ENCODE measurements at places on chromosomes 11 and 22.
A peak's percentile ranks its signal among the peaks of the same experiment; 100 is the strongest.

GRCh38 chr11:6608011-6608410, 4.0 kb downstream of the TAF10 start:
- DNase-seq = no peak

GRCh38 chr11:107566569-107566968, 1.0 kb upstream of the ALKBH8 start:
- DNase-seq = no peak

- DNase-seq = no peak
These were observed 63.4 kb downstream of the LRP5 start for GRCh38 chr11:68375766-68376165.

- DNase-seq = no peak
These were observed 1.5 kb downstream of the TPBGL start for GRCh38 chr11:75241906-75242644.

DNA sequence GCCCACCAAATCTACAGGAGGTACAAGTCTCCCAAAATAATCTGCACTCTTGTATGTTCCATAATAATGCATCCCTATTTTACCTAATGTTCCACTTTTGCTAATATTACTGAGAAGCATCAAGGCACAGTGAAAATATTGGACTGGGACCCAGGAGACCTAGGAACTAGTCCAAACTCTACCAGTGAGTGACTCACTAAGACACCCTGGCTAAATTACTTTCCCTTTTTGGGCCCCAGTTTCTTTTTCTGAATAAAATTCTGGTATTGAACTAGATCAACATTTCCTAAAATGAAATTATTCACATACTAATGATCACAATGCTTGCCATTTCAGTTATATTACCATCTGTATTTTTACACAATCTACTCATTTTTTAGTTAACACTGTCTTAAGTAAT, 19.6 kb downstream of the THAP12 start:
- DNase-seq = no peak

GRCh38 chr22:31609716-31610115, 52.3 kb downstream of the PISD start:
- no peak for DNase-seq

GRCh38 chr11:66784575-66784974, 55.6 kb upstream of the SPTBN2 start:
- no peak for DNase-seq

- no peak for DNase-seq
These were observed 33.1 kb downstream of the TNRC6B start for GRCh38 chr22:40210818-40211217.

- no peak for DNase-seq
These were observed 72.3 kb upstream of the CRYBB3 start for GRCh38 chr22:25127318-25127717.

DNA sequence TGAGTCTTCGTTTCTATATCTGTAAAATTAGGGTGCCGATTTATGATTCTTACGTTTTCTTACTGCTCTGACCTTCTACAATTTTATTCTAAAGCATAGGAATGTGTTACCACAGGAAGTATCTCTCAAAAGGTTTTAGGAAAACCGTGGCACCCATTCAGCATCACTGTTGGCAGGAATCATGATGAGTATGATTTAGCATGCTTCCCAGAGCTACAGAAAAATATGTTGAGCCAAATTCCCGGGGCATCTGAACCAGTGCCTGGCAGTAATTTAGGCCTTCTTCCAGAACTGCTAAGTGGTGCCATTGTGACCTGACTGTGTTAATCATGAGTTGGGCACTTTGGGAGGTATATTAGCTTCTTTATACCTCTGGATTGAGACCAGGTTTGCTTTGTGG, 605.0 kb upstream of the RAG2 start:
- DNase-seq = no peak

- DNase-seq = no peak
These were observed 284.1 kb downstream of the TBC1D22A start for GRCh38 chr22:47046411-47047065.

- no peak for DNase-seq
These were observed 47.9 kb downstream of the PACSIN2 start for GRCh38 chr22:42967005-42967404.

GRCh38 chr11:66311470-66311964, 5.3 kb downstream of the CD248 start:
- no peak for DNase-seq

DNA sequence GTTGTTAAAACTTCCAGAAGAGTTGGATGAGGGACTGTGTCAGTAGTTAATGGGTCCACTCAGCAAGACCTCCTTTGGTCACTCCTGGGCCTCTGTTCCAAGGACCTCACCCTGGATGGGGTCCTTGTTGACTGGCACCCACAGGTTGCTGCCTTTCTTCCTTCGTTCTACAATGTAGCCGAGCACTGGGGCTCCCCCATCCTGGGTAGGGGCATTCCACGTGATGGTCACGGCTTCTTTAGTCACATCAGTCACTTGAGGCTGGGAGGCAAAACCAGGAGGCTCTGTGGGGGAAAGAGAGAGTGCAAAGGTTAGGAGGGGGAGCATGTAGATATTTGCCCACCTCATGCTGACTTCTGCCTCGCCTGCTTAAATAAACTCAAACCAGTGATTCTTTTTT, 12.0 kb downstream of the TMEM86A start:
- no peak for DNase-seq

DNA sequence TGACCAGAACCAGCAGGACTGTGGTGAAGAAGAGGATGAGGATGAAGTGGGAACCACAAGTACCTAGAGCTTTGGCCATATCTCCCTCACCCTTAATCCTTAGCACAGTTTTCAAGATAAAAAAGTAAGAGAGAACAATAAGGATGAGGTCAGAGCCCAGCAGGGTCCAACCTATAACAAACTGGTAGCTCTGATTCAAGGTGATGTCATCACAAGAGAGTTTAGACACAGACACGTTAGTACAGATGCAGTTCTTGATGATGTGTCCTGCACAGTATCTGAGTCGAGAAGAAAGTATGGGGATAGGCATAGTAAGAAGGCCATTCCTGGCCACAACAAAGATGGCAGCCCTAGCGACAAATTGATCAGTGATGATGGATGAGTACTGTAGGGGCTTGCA, 586 bp downstream of the OR56A5 start:
- DNase-seq = no peak

DNA sequence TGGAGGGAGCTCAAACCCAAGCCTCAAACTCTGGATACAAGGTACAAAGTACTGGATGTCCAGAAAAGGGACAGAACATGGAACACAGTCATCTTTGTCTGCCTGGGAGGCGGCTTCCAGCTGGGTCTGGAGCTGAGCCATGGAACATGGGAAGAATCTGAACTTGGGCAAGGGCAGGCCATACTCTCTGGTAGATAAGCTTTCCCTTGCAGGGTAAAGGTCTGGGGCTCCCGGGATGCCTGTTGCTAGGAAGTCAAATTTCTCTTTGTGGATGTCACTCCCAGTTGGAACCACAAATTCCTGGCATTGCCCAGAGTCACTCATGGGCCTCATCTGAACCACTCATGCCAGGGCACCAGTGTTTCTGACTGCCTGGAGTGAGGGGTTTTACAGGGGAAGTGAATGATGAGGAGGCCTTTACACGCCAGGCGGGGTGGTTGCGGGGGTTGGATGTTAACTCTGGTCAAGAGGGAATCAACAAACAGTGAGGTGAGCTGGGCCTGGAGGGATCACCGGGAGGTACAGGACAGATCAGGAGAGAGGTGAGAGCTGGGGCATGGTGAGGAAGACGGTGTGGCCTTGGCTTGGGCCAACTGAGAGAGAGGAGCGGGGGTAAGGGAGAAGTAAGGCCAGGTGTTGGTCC, 5.7 kb downstream of the FTH1 start:
- peak; percentile 52 for DNase-seq

GRCh38 chr11:68504432-68505066, 44.0 kb downstream of the PPP6R3 start:
- no peak for DNase-seq

- DNase-seq = no peak
These were observed 77.9 kb downstream of the KCNQ1 start for GRCh38 chr11:2522631-2523255.

DNA sequence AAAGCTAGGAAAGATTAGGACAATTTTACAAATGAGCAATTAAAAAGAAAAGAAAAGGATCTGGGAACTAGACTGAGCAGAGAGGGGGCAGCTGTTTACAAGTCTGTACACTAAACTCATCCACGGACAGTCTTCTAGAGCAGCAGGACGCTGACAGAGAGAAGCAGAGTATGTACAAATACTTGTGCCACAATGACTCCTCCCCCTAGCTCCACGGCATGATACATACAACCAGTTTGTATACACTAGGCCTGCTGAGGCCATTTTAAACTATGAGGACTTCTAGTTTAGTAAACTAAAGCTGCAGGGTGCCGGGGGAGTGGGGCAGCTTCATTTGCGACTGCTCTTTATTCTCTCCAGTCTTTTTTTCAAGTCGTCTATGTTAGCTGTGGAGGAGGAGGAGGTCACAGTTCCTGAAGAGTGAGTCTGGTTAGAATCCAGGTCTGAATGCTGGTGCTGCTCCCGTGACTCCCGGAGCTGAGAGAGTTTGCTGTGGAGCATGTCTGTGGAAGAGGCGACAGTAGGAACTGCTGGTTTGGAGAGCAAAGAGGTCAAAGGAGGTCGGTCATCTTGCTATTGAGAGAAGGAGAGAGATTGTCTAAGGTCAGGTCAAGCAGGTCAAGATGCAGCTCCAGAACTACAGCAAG, 24.8 kb downstream of the F2 start:
- DNase-seq = no peak

Data from AG08395 (cell line).